ENCODE measurements at places on chromosomes 16 and 17.

- no peak for DNase-seq
These were observed 4.8 kb downstream of the PLEKHH3 start for GRCh38 chr17:42672038-42672437.

GRCh38 chr16:57054771-57055170 lies 37.6 kb upstream of the CPNE2 start:
- DNase-seq: no peak

- peak; percentile 55 for DNase-seq
These were observed 562 bp downstream of the USP31 start for GRCh38 chr16:23148513-23149266.

DNA sequence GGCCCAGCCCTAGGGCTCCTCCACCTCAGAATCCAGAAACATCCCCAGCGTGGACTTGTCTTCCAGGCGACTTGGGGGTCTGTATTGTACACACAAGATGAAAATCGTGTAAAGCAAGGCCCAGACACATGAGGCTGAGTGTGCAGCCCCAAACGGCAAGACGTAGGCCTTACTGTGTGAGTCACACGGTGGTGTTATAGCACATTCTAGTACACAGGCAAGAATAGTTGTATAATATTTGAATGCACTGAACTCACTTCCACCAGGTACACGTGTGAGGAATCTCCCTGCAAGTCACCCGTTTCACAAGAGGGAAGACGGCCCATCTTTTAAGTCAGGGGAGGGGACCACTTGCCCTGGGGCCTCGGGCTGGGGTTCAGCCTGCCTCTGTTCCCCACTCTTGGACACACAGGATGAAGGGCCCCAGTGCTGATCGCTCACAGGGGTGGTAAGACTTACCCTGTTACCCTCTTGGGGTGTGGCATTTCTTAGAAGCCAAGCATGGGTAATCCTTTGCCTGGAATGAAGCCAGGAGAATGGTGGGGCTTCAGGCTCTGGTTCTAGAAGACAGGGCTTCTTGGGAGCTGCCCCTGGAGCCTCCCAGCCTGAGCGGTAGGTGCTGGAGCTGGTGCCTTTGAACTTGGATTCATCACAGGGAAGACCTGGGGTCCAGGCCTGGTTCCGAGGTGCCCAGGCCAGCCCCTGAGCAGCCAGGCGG lies 71.3 kb downstream of the SREBF1 start:
- DNase-seq: no peak

DNA sequence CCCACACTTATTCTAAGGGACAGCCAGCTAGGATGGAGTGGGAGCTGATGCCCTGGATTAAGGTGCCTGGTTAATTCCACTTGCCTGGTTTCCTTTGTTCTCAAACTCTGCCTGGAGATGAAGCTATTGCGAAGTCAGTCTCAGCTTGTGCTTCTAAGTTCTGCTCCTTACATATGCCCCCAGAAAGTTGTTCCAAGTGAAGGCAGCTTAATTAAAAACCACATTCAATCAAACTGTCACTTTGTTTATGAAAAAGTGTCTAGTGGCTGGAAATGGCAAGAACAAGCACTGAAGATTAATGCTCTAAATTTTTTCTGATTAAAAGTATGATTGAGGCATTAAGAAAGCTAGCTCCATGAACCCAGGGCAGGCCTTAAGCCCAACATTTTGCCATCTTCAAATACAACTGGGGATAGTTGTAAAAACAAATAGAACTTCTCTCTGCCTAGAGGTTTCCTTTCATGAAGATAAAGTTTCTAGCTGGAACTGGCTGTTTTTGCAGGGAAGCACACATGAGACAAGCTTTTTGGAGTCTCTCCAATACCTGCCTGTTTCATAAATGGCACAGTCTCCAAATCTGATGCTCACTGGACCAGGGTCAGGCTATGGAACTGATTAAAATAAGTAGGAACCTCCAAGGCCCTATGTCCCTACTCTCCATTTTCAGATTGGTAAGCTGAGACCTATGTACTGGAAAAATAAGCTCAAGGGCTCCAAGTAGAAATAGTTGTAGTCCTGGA lies 100.9 kb downstream of the GRIN2A start:
- no peak for DNase-seq

DNA sequence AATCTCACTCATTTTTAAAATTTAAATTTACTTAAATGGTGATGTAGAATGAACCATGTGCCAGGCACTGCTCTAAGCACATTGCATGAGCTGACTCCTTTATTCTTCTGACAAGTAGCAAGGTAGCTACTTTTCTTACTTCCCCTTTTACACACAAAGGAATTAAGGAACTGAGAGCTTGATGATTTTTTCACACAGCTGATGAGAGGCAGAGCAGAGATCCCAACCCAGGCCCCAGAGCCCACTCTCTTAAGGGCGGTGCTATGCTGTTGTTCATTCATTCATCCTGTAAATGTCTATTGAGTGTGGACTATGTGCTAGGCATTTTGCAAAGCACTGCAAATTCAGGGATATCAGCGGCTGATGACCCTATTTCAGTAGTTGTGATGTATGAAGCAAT lies 17.9 kb downstream of the SEC14L5 start:
- DNase-seq: no peak

GRCh38 chr16:56947604-56947995 lies 14.2 kb upstream of the CETP start:
- DNase-seq: no peak

DNA sequence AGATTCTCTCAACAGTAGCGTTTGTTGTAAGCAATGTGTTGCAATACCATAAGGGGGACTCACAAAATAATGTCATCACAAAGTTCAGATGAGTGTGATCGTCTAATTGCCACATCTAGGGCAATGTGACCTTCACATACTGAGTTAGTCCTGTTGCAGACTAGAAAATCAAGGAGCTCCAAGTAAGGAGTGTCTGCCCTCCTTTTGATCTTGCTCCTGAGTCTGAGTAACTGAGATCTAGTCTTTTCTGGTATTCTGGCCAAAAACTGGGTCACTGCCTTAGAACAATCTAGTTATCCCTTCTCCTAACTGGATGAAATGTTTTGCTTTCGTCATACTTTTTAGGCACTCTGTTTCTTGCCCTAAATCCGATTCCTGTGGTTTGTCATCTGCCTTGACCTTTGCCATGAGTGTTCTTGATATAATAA lies 712.1 kb downstream of the CDH11 start:
- no peak for DNase-seq

DNA sequence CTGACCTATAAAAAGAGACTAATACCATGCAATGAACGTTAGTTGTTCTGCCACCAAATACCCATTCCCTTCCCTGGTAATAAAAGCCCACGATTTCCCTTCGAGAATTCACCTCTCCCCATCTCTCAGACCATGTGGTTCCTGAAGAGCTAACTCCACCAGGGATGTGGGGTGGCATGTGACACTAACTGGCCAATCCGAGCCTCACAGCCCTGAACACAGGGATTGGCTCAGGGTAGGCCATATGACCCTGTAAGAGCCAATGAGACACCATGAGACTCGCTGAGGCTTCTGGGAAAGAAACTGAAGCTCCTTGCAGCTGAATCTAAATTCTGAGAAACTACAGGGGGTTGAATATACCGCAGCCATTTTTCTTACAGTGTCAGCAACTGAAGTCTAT lies 21.1 kb downstream of the HELZ start:
- DNase-seq: no peak

- DNase-seq: no peak
These were observed 278.4 kb downstream of the PARN start for GRCh38 chr16:14351647-14352046.

DNA sequence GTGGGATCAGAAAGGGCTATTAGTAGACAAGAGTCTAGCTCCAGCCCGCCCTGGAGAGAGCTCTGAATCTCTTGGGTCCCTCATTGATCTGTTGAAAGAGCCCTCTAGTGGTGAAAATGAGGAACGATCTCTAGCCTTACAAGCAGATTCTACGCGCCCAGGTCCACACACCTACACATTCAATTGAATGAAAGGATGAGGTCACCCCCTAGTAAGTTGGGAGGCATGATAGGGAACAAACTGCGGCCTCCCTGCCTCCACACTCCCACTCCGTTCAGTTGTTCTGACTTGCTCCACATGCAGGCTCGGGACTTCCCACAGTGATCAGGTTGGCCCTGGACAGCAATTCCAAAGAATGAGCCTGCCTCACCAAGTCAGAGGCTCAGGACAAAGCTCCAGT lies 2.9 kb upstream of the CACNG3 start:
- DNase-seq: peak; percentile 30

- no peak for DNase-seq
These were observed 253.5 kb downstream of the MRTFB start for GRCh38 chr16:14324581-14324980.

GRCh38 chr16:75224306-75225082 lies 5.7 kb downstream of the CTRB1 start:
- DNase-seq: no peak

DNA sequence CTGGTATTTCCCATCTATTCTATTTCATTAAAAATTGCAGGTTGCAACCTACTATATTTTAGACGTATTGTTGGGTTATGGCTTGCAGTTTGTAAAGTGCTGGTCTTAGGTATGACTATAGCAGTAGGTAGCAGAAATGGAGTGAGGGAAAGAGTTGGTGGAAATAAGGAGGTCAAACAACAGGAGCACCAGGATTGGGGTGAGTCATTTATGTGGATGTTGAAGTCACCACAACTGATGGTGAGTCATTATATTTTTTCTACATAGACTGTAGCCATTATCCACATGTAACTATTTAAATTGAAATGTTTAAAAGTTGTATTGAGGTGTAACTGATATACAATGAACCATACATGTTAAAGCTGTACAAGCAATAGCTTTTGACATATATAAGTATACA lies 25.0 kb upstream of the HS3ST3A1 start:
- DNase-seq: no peak

GRCh38 chr17:61245706-61246135 lies 153.9 kb upstream of the TBX2 start:
- DNase-seq: no peak

DNA sequence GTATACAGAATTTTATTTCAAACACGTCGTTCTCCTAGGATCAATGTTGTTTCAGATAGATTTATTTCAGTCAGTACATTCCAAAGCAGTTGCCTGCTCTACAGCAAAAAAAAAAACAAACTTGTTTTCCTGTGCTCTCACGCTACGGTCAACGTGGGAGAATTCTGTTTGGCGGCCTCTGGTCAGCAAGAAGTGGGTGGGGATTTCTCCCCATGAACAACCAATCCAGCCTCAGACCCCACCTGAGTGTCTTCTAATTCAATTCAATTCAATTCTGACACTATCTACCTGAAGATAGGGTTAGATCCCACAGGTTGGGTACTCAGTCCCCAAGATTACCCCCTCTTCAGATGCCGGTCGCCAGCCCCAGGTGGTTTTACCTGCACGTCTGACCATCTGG lies 22.1 kb downstream of the C17orf58 start:
- no peak for DNase-seq

DNA sequence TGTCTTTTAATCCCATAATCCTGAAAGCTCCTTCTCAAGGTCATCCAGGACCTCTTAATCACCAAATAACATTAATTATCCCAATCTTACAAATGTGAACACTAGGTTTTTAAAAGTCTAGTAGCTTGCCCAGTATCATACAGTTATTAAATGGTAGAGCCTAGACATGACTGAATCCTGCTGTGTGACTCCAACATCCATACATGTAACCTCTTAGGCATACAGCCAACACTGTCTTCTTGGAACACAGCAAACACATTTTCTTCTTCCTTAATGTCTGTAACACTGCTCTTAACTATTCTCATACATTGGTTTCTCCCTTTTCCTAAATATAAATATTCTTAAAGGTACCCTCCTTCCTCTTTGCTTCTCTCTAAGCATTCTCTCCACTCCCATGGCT lies 13.7 kb downstream of the BRIP1 start:
- no peak for DNase-seq

GRCh38 chr17:74738051-74738996 lies 1.3 kb downstream of the RAB37 start:
- DNase-seq: no peak

DNA sequence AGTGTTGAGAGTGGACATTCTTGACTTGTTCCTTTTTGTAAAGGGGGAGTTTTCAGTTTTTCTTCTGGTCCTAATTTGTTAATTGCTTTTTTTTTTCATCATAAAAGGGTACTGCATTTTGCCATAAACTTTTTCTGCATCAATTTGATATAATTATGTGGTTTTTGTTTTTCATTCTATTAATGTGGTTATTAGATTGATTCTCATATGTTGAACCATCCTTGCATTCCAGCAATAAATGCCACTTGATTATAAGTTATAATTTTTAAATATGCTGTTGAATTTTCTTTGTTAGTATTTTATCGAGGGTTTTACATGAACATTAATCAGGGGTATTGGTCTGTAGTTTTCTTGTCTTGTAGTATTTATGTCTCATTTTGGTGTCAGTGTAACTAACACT lies 87.2 kb upstream of the SMIM36 start:
- no peak for DNase-seq

All from anterior cingulate cortex (tissue), 58 donors.